ENCODE measurements at places on chromosomes 16 and 17. TPM values are rescaled to one million over a fixed set of nuclear protein-coding genes. Genes with fewer than 3 reads are reported as not detected.

HAGH gene
- total RNA-seq: 101 TPM

DNA sequence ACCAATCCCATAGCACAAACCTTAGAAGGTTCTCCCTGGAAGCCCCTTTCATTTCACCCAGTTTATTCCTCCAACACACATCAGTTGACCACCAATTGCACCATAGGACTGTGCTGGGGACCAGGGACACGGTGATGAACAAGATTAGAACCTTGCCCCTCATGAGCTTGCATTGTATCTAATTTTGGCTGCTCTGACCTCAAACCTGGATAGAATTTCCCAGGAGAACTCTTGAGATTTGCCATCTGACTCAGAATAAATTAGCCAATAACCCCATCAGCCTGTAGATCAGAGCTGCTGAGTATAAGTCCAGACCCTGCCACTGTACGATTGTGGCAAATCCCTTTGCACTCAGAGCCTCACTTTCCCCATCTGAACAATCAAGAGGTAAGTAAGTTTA lies 52.1 kb downstream of the CDH11 start:
- DNase-seq: no peak
- no peak overlapping the region for H3K27ac ChIP-seq
- no peaks in the 10 kb centered on the region for H3K27me3 ChIP-seq
- no peaks in the 10 kb centered on the region for H3K36me3 ChIP-seq
- H3K4me1 ChIP-seq: peaks cover 12% of the 10 kb centered on the region

- no peaks in the 10 kb centered on the region for H3K36me3 ChIP-seq
- no peak overlapping the region for H3K27ac ChIP-seq
- H3K27me3 ChIP-seq: no peaks in the 10 kb centered on the region
- DNase-seq: no peak
- no peak overlapping the region for H3K4me3 ChIP-seq
- H3K4me1 ChIP-seq: no peaks in the 10 kb centered on the region
Observed at GRCh38 chr17:52237151-52237550, 78.6 kb upstream of the CA10 start.

- no peaks in the 10 kb centered on the region for H3K27me3 ChIP-seq
- no peaks in the 10 kb centered on the region for H3K4me1 ChIP-seq
- no peak overlapping the region for H3K27ac ChIP-seq
- no peak for DNase-seq
Observed at GRCh38 chr17:67011527-67012175, 32.7 kb upstream of the CACNG1 start.

Measured in tibial nerve (tissue), 4 donors.